ENCODE measurements at places on chromosomes 3 and 15. TPM values are rescaled to one million over a fixed set of nuclear protein-coding genes. Genes with fewer than 3 reads are reported as not detected.

Gene NFKBIZ
- 27.3 TPM for total RNA-seq

Gene MEIS2
- total RNA-seq, result 72.7 TPM

Gene ULK3
- 15.2 TPM for total RNA-seq

Gene ADAMTS17
- total RNA-seq, result 0.11 TPM

Gene LTF
- total RNA-seq, result not detected

Gene TTLL13
- total RNA-seq, result not detected

Measured in uterine smooth muscle cell (primary cell).